ENCODE measurements at places on chromosomes 1 and 21. TPM values are rescaled to one million over a fixed set of nuclear protein-coding genes. Genes with fewer than 3 reads are reported as not detected.

The CSF3R gene
- 0.24 TPM for total RNA-seq

The ZSWIM5 gene
- 0.15 TPM for total RNA-seq

The NAV1 gene
- 1.6 TPM for total RNA-seq

The UMODL1 gene
- total RNA-seq: not detected

The DEDD gene
- total RNA-seq: 48.0 TPM

The TMEM200B gene
- total RNA-seq: 0.56 TPM

The FMO2 gene
- total RNA-seq: not detected

DNA sequence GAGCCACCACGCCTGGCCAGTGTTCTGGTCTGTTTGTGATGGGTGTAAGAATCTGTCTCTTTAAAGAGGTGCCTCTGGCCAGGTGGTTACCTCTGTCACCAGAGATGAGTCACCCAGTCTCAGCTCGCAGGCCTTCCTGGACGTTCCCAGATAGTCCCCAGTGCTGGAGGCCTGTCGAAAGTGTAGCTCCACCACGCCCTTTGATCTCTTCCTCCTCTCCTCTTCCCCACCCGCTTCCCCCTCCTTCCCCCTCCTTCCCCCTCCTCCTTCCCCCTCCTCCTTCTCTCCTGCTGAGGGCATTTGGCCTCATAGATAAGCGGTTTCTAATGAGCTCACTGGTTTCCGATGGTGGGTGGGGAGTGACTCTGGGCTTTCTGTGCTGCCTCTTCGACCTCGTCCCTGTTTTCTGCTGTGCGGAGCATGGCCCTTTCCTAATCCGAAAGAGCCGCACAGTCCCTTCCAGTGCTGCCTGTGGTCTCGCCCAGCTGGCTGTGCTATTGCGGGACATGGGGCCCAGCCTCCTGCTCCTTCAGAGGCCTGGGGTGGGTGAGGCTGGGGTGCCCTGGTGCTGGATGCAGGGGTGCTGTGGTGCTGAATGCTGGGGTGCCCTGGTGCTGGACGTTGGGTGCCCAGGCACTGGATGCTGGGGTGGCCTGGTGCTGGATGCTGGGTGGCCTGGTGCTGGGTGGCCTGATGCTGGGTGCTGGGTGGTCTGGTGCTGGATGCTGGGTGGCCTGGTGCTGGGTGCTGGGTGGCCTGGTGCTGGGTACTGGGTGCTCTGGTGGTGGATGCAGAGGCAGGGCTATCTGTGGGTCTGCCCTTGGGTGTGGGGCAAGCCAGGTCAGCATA lies 19.2 kb downstream of the AGPAT3 start:
- H3K4me1 ChIP-seq: peaks cover 58% of the 10 kb centered on the region
- no peak for DNase-seq
- no peaks in the 10 kb centered on the region for H3K27me3 ChIP-seq
- H3K36me3 ChIP-seq: peaks cover 4% of the 10 kb centered on the region

DNA sequence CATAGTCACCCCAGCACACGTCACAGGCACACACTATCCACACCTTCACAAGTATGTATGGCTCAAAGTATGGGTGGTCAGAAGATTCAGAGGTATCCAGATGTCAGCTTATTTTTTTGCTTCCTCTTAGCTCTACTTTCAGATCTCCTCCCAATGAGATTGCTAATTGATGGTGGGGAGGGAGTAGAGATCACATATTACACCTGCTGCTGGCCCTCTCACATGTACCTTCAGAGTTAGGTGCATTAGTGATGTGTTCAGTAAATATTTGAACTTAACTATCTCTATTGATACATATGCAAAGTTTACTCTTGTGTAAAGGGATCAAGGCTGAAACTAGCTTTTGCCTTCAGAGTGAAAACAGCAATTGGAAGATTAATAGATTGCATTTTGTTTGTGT lies 262.6 kb downstream of the PCP4 start:
- no peak overlapping the region for H3K4me3 ChIP-seq
- H3K27me3 ChIP-seq: no peaks in the 10 kb centered on the region
- no peaks in the 10 kb centered on the region for H3K36me3 ChIP-seq
- H3K27ac ChIP-seq: no peak overlapping the region
- DNase-seq: no peak
- no peaks in the 10 kb centered on the region for H3K4me1 ChIP-seq

GRCh38 chr21:45939521-45940045 lies 42.0 kb upstream of the COL6A1 start:
- DNase-seq: no peak
- H3K27me3 ChIP-seq: no peaks in the 10 kb centered on the region
- no peak overlapping the region for H3K27ac ChIP-seq
- no peaks in the 10 kb centered on the region for H3K4me1 ChIP-seq

- no peak for DNase-seq
- no peak overlapping the region for H3K27ac ChIP-seq
- H3K4me1 ChIP-seq: no peaks in the 10 kb centered on the region
- H3K27me3 ChIP-seq: peaks cover 17% of the 10 kb centered on the region
Observed at GRCh38 chr1:175480343-175480822, 263.0 kb downstream of the TNR start.

DNA sequence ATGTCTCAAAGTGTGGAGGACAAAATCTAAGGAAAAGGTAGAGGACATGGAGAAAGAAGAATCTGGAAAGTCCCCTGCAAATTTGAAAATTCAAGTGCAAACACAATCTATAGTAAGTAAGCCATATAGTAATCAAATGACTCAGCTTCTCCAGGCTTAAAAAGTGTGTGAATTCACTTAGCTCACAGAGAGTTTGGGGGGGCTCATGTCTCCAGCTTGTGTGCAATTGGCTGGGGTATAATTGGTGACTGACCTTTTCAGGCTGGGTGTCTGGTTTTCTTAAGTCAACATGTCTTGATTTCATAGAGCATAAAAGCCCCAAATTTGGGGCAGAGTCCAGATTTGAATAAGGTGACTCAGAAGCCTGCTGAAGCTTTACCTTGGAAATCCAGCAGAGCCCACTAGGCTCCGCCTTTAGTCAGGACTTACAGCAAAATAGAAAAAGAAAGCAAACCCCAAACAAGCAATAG lies 8.6 kb downstream of the CLDN14 start:
- DNase-seq: no peak
- H3K36me3 ChIP-seq: no peaks in the 10 kb centered on the region
- H3K4me3 ChIP-seq: no peak overlapping the region
- H3K27me3 ChIP-seq: peaks cover 7% of the 10 kb centered on the region

GRCh38 chr1:155844860-155845421 lies 12.1 kb downstream of the GON4L start:
- peak overlapping the region; percentile 13 for H3K27ac ChIP-seq
- H3K4me1 ChIP-seq: peaks cover 32% of the 10 kb centered on the region
- H3K27me3 ChIP-seq: no peaks in the 10 kb centered on the region

DNA sequence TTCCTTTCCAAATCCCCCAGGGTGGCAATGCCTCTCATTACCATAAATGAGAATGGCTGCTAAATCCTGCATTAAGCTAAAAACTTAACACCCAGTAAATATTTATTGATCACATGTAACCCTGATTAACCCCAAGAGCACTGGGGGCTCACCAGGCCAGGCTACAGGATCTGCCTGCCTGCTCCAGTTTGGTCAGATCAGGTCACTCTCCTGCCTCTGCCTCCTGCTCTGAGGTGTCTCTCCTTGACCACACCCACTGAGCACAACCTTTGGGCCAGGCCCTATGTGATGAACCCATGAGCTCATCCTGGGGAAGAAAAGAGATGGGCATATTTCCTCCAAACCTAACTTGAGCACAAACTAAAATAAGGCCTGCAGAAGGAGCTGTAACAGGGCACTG lies 93.5 kb downstream of the TRABD2B start:
- H3K27me3 ChIP-seq: no peaks in the 10 kb centered on the region
- DNase-seq: no peak
- no peaks in the 10 kb centered on the region for H3K4me1 ChIP-seq
- no peaks in the 10 kb centered on the region for H3K36me3 ChIP-seq
- no peak overlapping the region for H3K27ac ChIP-seq

DNA sequence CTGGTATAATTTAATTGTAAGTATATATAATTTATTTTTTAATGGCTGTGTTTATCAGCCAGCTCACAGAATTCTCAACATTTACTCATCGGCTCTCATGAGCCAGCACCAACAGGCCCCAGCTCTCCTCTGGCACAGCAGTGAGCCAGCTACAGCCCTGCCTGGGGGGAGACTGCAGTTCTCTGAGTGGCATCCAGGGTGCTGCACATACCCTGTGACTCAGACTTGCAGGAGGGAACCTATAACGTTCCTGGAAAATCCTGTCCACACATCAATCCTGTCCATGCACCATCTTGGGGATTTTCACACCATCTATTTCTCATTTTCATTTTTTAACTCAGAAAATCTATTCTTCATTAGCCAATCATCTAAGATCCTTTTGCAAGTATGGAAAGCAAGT lies 36.5 kb downstream of the FHAD1 start:
- DNase-seq: no peak
- no peaks in the 10 kb centered on the region for H3K36me3 ChIP-seq
- no peak overlapping the region for H3K4me3 ChIP-seq
- H3K27ac ChIP-seq: no peak overlapping the region
- H3K27me3 ChIP-seq: peaks cover 15% of the 10 kb centered on the region

DNA sequence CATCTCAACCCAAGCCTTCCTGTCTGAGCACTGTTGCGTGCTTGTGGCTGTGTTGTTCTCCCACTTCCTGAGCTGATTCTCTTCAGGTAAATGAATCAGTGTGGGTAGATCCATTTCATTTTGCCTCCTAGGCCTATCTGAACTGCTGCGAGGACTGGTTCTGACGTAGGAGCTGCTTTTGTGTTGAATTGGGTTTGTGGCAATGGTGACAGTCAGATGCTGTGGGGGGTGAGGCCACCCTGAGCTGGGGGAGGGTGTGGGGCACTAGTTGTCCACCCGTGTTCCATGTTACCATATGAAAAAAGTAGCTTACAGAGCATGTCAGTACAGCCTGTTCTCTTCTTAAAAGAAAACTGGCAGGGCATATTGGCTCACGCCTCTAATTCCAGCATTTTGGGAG lies 81.5 kb downstream of the MRPS6 start:
- H3K36me3 ChIP-seq: peaks cover 32% of the 10 kb centered on the region
- DNase-seq: peak; percentile 47
- no peaks in the 10 kb centered on the region for H3K27me3 ChIP-seq
- H3K27ac ChIP-seq: peak overlapping the region; percentile 86

GRCh38 chr21:27292229-27292628 lies 325.3 kb upstream of the ADAMTS5 start:
- H3K36me3 ChIP-seq: no peaks in the 10 kb centered on the region
- H3K4me1 ChIP-seq: no peaks in the 10 kb centered on the region
- H3K27ac ChIP-seq: no peak overlapping the region

- no peaks in the 10 kb centered on the region for H3K4me1 ChIP-seq
- H3K4me3 ChIP-seq: no peak overlapping the region
- DNase-seq: no peak
- no peaks in the 10 kb centered on the region for H3K36me3 ChIP-seq
- H3K27ac ChIP-seq: no peak overlapping the region
Observed at GRCh38 chr1:74641161-74641560, 32.4 kb downstream of the ERICH3 start.

GRCh38 chr1:5253036-5253435 lies 598.6 kb downstream of the AJAP1 start:
- DNase-seq: no peak
- no peaks in the 10 kb centered on the region for H3K4me1 ChIP-seq
- H3K4me3 ChIP-seq: no peak overlapping the region

DNA sequence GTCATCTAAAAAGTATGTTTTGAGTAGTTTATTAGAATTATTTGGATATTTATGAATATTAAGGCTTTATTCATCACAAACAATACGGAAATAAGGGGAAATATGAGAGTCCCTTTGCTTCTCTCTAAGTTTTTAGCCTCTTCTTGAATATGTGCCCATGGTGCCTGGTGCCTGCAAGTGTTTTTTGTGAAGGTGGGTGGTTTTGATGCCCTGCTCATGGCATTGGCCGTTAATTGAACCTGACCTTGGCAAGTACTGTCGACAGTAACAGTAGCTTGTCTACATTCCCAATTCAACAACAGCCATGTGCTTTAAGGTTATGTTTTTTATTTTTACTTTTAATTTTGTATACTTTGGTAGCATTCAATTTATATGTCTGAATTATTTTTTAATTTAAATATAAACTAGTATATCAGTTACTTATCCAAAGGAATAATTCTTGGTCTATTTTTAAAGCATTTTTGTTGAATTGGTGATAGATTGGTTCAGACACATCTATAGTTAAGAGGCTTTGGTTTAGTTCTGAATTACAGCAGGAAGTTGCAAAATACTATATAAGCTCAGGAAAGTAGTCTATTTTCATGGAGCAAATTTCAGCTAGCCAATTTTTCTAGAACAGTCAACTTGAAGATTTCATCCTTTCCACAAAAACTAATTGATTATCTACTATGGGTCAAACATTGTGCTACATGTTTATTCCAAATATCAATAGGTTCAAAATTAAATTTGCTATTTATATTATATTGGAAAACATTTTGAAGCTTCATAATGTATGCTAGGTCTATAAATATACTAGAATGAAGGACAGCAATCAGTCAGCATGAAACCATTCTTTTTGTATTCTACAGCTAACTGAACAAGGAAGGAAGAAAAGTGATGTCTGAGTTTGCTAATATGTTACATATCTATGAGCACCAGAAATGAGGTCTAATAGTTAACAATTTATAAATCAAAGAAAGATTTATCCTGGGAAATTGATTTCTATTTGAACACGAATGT lies 184.4 kb downstream of the MRPL39 start:
- H3K27ac ChIP-seq: no peak overlapping the region
- H3K27me3 ChIP-seq: no peaks in the 10 kb centered on the region
- H3K36me3 ChIP-seq: no peaks in the 10 kb centered on the region
- H3K4me3 ChIP-seq: no peak overlapping the region
- no peak for DNase-seq
- H3K4me1 ChIP-seq: peaks cover 52% of the 10 kb centered on the region

GRCh38 chr1:162471290-162471853 lies 26.2 kb upstream of the UHMK1 start:
- H3K4me3 ChIP-seq: no peak overlapping the region
- H3K27ac ChIP-seq: no peak overlapping the region
- H3K36me3 ChIP-seq: no peaks in the 10 kb centered on the region
- peaks cover 3% of the 10 kb centered on the region for H3K27me3 ChIP-seq
- no peaks in the 10 kb centered on the region for H3K4me1 ChIP-seq
- DNase-seq: no peak

DNA sequence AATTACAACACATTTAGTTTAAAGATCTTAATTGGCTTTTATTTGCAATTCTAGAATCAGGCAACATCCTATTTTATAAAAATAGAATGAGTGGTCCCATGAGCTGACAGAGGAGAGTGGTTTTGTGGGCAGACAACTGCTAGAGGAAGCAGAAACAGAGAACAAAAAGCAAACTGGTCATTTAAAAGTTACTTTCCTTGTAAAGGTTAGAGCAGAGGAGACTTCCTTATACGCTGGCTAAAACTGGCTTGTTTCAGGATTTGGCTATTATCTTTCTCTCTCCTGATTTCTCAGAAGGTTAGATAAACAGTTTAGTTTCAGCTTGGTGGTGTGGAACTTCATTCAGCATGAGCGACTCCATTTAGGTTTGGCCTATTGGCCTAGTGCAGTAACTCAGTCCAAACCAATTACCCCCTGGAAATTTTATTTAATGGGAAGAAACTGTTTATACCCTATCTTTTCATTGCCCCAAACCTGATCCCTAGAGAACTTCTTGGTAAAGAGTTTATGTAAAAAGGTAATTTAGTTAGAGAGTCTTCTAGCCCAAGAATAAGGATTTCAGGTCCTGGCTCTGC lies 32.2 kb upstream of the IL20 start:
- no peak overlapping the region for H3K4me3 ChIP-seq
- no peak overlapping the region for H3K27ac ChIP-seq
- DNase-seq: no peak
- no peaks in the 10 kb centered on the region for H3K36me3 ChIP-seq

- DNase-seq: no peak
- H3K4me3 ChIP-seq: no peak overlapping the region
- H3K27me3 ChIP-seq: no peaks in the 10 kb centered on the region
- H3K36me3 ChIP-seq: peaks cover 7% of the 10 kb centered on the region
Observed at GRCh38 chr1:59345221-59345620, 48.3 kb downstream of the FGGY start.
